ENCODE measurements at places on chromosomes 1 and 21.

DNA sequence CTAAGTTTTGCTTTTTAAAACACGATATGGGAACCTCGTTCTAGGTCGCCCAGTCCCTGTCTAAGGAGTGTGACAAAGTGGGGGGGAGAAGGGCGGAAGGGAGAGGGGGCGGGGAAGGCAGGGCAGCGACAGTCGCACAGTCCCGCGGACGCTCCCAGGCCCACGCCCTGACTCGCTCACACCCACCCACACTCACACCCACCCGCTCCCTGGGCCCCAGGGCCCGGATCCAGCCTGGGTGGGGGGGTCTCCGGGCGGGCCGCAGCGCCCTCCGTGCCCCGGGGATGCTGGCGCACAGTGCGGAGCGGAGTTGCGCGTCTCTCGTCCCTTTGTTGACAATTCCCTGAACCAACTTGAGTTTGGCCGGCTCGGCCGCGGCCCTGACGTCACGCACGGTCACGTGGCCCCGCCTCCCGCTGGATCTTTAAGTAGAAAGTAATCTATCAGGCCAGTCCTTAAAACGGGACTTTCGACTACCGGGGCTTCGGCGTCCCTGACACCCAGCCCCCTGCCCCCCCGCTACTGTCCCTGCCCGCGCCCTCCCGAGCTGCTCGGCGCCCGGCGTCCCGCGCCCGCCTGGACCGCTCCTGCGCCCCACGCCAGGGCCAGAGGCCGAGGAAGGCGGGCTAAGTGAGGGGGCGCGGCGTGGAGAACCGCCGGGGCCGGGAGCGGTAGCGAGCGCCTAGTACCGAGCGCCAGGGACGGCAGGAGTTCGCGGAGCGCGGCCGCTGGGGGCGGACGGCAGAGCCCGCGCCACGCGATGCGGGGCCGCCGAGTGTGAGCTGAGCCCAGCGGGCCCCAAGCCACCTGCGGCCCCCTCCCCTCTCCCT lies at the start of gene FOXD3:
Gene FOXD3 (plus strand): TSS at position 454 of the 830 bp plus-strand sequence. CDS start 492 bp downstream, outside the sequence.
- DNase-seq, result no peak

DNA sequence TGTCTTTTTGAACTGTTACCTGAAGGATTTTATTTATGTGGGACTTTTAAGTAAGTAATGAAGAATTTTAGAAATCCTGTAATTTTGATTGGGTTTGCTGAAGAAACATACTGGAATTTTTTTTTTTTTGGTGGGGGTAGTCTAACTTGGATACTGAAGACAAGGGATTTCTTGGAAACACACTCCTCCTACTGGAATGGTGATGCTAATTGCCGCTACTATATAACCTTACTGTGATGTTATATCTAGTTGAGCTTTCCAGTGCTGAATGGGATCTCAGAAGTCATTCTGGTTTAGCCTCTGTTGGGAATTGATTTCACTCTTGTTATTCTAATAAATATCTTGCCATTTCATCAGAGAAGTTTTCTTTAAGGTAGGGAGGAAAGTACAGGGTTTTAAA lies 8.4 kb downstream of the PPP2R5A start:
- no peak for DNase-seq

- no peak for DNase-seq
Measured at GRCh38 chr1:21342961-21343838, 52.9 kb upstream of the ECE1 start.

DNA sequence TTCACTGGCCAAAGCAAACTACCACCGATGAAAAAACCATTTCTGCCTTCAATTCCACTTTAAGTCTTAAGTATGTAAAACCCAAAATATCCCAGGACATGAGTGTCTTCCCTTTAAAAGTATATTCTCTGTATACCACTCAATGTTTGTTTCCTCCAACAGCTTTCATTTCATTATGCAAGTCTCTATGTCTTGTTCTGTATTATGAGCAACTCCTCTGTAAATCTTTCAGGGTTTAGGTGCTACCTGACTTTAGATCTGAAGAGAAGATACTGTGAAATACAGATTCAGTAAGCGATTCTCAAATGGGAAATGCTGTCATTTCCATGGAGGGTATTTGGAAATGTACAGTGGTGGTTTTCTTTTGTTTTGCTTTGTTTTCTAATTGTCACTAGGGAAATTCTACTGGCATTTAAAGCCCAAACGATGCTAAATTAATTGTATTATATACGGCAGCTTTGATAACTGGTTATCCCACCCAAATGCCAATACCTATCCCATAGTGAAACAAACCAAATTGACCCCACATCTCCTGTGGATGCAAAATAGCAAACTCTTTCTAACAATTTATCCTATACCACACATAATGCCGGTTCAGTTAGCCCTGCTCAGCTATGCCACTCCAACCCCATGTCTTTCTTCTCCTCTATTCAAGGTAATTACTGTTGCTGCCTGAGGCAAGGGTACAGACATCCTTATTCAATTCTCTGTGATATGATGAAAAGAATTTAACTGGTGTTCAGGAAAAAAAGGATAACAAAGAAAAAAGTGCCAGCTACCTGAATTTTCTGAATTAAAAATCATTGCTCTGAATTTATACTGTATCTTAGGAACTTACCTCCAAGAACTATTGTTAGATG lies 182.8 kb downstream of the EIF4G3 start:
- no peak for DNase-seq

- no peak for DNase-seq
Measured at GRCh38 chr1:149934356-149934755, 2.3 kb downstream of the MTMR11 start.

- DNase-seq, result no peak
Measured at GRCh38 chr1:220962031-220962751, 82.9 kb downstream of the HLX start.

GRCh38 chr1:23198373-23198772 lies 18.9 kb downstream of the HTR1D start:
- DNase-seq, result no peak

- DNase-seq, result no peak
Measured at GRCh38 chr1:24409535-24409934, 4.0 kb downstream of the STPG1 start.

- DNase-seq, result no peak
Measured at GRCh38 chr1:193538003-193538354, 351.6 kb upstream of the B3GALT2 start.

GRCh38 chr1:19033515-19033839 lies 77.0 kb upstream of the IFFO2 start:
- no peak for DNase-seq

GRCh38 chr1:112320058-112320457 lies 76.0 kb upstream of the CTTNBP2NL start:
- no peak for DNase-seq

GRCh38 chr1:10962483-10962882 lies 50.0 kb upstream of the TARDBP start:
- no peak for DNase-seq

DNA sequence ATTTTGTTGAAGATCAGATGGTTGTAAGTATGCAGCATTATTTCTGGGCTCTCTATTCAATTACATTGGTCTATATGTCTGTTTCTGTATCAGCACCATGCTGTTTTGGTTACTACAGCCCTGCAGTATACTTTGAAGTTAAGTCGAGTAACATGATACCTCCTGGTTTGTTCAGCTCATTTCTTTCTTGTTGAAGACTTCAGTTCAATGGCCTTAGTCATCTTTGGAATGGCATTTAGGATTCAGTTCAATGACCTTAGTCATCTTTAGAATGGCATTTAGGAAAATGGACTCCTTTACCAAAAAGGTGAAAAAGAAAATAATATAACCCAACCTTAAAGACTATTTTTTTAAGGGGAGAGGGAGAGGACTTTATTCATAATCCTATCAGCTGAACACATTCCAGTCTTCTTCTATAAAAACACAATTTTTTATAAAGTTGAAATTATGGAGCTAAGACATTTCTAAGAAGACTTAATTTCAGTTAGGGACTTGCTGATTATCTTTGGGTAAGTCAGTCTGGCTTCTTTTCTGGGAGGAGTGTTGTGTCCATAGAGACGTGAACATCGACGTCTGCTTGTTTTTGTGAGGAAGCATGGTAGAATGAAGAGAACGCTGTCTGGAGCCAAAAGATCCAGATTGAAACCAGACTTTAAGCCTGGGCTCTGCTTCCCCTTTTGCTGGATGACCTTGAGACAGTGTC lies 48.3 kb downstream of the DDR2 start:
- DNase-seq, result no peak

DNA sequence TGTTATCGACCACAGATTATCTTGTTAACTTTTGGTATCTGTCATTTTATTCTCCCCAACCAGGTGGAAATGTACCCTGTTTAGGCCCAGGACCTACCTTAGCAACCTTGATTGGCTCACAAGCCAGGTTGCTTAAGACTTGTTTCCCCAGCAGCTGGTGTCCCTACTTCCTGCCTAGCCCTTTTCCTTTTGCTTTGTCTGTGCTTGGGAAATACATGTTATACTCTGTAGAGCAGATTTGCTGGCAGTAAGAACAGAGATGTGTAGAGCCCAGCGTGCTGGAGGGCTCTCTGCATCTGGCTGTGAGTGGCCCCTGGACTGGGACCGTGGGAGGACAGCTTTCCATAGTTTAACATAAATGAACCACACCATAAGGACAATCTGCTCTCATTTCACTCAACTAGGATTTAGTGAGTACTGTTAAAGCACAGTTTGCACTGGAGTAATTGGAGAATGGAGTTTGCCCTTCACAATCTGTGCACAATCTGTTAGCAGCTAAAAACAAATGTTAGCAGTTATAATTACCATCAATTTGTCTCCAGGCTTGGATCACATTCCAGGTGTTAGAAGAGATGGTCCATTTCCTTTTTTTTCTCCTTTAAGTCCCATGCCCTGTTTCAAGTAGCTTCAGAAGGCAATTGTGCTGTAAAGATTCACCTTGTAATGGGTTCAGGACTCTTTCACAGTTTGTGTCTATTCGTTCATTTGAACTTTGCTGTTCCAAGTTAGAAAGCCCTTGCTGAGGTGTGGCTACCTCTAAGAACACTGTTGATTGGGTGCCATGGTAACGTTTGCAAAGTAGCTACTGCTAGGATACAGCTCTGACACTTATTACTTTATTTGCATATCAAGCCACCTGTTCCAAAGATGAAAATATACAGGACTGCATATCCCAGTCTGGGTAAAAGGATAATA lies at the start of gene APOBEC4:
Gene APOBEC4 (minus strand): TSS at position 770 of the 915 bp plus-strand sequence. CDS start 4,535 bp downstream, outside the sequence.
- DNase-seq, result no peak

GRCh38 chr1:224831501-224831900 lies 98.0 kb upstream of the DNAH14 start:
- no peak for DNase-seq

DNA sequence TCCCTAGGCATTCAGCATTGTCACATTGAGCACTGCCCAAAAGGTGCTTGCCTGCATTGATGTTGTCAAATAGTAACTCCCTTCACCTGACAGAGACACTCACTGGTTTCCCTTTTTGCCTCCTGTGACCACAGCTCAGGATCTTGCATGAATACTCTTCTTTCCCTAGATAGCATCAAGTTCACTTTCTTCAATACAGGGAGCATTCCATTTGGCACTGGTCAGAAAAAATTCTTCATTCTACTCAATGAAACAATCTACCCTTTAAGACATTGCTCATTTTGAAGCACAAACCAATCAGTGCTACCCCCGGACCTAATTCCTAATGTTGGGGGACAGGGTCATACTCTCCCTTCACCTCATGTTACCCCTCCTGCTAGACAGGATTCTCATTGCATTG lies 319.0 kb upstream of the SNX7 start:
- DNase-seq, result no peak

GRCh38 chr1:58898739-58899586 lies 115.1 kb upstream of the JUN start:
- DNase-seq, result no peak

DNA sequence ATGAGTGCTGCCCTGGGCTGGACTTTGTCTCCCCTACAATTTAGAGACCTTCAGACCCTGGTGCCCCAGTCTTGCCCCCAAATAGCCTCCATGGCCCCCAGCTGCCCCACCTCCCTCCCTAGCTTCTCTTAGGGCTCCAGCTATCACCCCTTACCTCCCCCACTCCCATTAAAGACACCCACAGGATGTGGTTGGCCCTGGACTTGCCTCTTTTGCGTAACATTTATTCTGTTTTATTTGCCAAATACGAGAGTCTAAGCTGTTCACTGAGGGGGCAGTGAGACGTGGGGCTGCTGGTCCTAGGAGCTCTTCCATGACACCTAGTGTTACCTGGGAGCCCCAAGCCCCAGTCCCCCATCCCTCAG lies 4.5 kb downstream of the ZC3H12A start:
- no peak for DNase-seq

DNA sequence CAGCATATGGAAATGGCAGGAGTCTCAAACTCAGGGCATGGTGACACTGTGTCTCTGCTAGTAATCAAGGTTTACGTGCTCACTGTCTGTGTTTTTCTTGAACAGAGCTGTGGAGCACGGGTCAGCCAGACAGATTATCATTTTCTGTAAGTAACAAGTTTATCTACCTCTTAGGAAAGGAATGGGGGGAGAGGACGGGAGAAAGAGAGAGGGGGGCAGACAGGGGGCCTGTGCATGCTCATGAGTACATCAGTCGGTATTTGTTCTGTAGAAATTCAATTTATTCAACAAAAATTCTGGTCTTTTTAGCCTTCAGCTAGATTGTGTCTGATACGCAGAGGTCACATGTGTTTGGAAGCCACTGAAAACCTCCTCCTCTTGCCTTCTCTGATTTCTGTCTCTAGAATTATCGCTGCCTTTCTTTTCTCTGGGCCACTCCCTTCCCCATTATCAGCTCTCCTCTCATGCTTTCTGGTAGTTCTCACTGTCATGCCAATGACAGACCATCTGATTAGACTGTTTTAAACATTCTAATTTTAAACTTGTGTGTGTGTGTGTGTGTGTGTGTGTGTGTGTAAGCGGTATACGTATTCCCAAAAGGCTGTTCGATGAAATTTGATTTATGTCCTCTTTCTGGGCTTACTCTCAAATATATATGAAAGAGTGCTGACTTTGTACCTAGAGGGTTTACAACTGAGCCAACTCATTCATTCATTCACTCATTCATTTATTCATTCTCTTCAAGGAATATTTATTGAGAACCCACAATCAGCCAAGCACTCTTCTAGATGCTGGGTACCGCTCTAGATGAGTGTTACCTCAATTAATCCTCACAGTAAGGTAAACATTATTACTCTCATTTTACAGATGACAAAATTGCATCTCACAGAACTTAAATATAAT lies 636.9 kb downstream of the KIF26B start:
- DNase-seq, result no peak

DNA sequence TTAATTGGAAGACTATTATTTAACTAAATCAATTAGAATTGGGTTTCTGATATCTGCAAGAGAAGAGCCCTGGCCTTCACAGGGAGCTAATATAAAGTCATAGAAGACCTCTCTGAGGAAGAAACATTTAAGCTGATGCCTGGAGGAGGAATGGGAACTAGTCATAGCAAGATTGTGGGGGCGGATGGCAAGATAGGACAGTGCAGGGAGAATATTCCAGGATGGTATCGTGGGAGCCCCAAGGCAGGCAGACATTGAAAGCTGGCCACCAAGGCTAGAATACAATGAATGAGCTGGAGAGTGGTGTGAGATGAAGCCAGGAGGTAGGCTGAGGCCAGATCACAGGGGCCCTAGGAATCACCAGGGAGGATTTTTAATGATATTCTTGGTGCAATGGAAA lies 20.8 kb upstream of the MYSM1 start:
- DNase-seq, result no peak

- DNase-seq, result no peak
Measured at GRCh38 chr1:6612641-6613360, 730 bp upstream of the PHF13 start.

DNA sequence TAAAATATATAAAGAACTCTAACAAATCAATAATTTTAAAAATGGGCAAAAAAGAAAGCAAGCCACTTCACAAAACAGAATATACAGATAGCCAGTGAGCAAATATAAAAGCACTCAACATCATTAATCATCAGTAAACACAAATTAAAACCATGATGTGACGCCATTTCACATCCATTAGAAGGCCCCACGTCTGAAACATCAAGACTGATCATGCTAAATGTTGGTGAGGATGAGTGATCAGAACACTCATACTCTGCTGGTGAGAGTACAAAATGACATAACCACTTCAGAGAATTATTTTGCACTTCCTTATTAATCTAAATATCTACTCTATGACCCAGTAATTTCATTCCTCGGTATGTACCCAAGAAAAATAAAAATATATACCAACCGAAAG lies 512.2 kb upstream of the NR5A2 start:
- no peak for DNase-seq
